Stimulated activated CD8-positive, alpha-beta memory T cell treated with anti-CD3 and anti-CD28 coated beads, Interleukin-7, amount 100 ng/mL, for 4 hours (primary cell): ENCODE measurements at places on chromosomes 2 and 18.

GRCh38 chr2:96072746-96073145 is 38.0 kb upstream of the GPAT2 start:
- no peak for DNase-seq

- no peak for DNase-seq
Measured at GRCh38 chr2:168499500-168499899, 43.4 kb downstream of the CERS6 start.

DNA sequence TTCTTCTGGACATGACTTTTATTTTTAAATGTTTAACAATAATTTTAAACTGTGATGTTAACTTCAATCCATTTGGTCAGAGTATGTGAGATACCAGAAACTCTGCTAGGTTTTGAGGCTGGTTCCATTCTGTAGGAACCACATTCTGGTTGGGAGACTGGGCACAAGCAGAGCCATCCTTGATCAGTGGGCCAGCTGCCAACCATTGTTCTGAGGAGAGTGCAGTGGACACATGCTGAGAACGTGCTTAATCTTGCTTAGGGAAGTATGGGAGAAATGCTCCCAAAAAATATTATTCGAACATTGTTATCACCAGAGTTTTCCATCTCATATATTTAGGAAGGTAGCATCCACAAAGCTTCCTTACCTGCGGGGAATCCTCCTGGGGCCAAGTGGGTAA is 155.8 kb downstream of the RTN4 start:
- DNase-seq, result no peak

GRCh38 chr2:70420740-70421139 is 118.9 kb upstream of the FAM136A start:
- DNase-seq, result no peak

- DNase-seq, result no peak
Measured at GRCh38 chr2:45045706-45046105, 36.5 kb upstream of the SIX2 start.

DNA sequence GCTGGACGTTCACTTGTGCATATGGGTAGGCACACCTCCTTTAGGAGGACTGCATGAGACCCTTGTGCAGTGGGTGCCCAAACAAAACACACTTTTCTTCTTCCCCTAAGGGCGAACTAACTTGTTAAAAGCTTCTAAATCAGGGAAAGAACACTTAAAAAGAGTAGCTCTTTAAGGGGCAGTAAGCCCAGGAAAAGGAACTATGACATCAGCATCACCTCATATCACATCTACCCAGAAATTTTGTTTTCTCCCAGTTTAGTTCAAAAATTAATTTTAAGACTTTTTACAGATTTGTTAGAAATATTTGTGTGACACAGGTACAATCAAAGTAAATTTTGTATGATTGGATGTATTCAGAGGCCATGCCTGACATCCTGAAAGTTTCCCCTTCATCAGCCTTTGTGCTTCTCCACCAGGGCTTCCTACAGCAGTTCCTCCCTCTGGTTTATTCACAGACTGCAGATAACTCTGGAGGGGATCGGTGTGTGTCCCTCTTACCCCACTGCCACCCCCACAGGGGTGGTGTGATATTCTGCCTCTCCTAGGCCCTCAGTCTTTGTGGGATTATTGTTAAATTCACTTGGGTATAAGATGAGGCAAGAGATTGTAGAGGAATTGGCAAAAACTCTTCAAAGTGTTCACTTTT is 27.6 kb downstream of the BCL2L11 start:
- DNase-seq, result no peak

GRCh38 chr18:3261373-3262233 is at the start of gene MYL12B:
MYL12B (plus strand) TSS chr18:3262133; CDS start chr18:3272899, 10,766 bp downstream.
- peak; percentile 38 for DNase-seq

- no peak for DNase-seq
Measured at GRCh38 chr18:39380866-39381265, 1815.3 kb upstream of the CELF4 start.

GRCh38 chr2:204313256-204313655 is 232.0 kb upstream of the PARD3B start:
- no peak for DNase-seq

DNA sequence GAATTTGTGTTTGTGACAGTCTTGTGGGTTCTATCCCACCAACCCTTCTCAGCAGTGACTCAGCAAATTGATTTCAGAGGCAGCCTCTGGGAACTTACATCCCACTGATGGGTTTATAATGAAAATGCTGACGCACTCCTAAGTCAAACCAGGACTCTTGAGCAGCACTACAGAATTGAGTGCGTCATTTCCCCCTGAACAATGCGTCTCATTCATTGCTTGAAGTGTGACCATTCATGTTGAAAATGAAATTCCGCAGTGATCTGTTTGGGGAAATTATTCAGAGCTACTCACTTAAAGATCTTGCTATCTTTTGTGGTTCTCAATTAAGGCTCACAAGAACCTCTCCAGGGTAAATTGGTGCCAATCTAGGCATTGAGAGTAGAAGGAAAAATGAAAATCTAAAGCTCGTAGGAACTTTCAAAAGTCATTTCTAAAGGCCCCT is 417.7 kb upstream of the SLC14A2 start:
- no peak for DNase-seq

- no peak for DNase-seq
Measured at GRCh38 chr2:160419776-160420505, 73.7 kb downstream of the RBMS1 start.

GRCh38 chr18:3998698-3999333 is 456.3 kb downstream of the DLGAP1 start:
- DNase-seq, result no peak

GRCh38 chr2:94984964-94985575 is 40.4 kb upstream of the MAL start:
- DNase-seq, result no peak

- no peak for DNase-seq
Measured at GRCh38 chr2:219287580-219288265, 8.6 kb downstream of the DNAJB2 start.

GRCh38 chr18:79274823-79275222 is 120.9 kb upstream of the NFATC1 start:
- no peak for DNase-seq

DNA sequence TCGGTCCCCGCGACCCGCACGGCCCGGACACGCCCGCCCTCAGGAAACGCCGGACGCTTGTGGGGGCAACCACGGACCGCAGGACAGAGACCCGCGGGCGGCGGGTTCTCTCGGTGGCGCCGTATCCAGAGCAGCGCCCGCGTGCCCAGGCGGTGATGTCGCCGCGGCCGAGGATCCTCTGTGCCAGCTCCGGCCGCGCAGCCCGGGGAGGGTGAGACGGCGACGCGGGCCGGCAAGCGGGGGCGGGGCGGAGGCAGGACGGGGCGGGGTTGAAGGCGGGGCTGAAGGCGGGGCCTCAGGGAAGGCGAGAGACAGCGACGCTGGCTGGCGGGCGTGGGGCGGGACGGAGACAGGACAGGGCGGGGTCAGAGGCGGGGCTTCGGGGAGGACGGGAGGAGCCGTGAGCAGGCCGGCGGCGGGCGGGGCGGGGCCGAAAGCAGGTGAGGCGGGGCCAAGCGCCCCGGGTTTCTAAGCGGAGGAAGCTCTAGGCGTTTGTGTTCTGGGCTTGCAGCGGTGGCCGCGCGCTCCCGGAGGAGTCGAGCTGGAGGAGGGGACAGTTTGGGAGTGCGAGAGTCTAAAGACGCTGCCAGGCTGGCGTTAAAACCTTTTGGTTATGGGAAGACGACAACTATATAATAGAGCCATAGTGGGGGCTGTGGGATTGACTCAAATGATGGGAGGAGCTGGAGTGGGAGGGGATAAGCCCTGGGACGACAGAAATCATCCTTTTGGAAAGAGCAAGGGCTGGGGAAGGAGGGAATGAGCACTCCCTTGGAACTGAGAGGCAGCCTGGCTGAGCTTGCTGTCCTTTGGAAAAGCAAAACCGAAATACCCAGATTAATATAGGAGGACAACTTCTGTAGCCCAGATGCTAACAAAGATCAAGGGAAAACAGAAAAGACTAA is at the start of gene DSEL:
TSS of gene DSEL (minus strand) at position 182 of the 905 bp plus-strand sequence. CDS start 2,112 bp downstream, outside the sequence.
- DNase-seq, result peak; percentile 95

- DNase-seq, result no peak
Measured at GRCh38 chr2:36885605-36886004, 80.7 kb downstream of the STRN start.

- DNase-seq, result no peak
Measured at GRCh38 chr18:74146756-74147155, 878 bp downstream of the FBXO15 start.

DNA sequence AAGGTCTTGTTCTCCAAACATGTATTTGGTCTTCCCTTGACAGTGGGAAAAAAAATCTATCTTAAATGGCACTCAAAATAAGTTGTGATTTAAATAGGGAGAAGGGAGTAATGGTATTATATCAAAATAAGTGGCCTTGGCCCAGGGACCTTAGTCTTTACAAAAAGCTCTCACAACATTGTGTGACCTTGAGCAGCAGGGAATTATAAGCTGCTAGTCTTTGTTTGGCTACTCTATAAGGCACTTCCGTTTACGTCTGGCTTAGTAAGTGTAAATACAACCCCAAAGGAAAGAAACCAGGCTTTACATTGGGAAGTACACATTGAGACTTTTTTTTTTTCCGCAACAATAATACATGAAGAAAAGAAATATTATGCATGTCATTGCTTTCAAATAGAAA is 734.0 kb upstream of the LINC00305 start:
- DNase-seq, result no peak

GRCh38 chr2:209425471-209426071 is 1.7 kb downstream of the MAP2 start:
- DNase-seq, result no peak

DNA sequence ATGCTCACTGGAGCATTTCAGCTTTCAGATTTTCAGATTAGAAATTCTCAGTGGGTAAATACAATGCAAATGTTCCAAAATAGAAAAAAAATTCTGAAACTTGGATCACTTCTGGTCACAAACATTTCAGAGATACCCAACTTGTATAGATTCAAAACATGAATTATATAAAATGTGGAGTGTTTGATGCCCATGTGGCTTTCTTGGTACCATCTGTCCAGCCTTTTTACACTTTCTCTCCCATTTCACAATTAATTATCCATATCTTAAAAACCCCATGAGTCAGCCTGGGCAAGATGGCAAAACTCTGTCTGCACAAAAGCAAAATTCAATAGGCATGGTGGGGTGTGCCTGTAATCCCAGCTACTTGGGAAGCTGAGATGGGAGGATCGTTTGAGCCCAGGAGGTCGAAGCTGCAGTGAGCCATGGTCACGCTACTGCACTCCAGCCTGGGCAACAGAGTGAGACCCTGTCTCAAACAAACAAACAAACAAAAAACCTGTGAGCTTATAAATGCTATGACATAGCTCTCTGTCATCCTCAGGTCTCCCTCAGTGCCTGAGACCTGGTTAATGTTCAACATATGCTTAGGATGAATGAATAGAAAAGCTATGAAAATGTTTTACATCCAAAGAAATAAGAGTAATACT is 146.3 kb upstream of the TTC39C start:
- no peak for DNase-seq

DNA sequence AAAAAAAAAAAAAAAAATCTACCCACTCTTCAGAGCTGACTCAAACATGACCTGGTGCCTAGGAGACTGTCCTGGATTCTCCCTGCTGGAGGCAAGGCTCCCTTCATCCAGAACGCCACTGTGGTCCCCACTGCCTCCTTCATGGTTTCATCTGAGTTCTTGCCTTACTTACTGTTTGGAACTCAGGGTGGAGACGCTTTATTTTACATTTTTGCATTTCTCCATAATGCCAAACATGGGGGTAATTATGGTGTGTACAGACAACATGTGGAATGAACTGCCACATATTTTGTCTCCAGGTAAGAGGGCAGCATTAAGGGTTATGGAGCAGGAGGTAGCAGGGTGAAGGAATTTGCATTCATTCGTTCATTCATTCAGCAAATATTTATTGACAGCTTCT is 154.0 kb upstream of the MSH6 start:
- DNase-seq, result no peak

- no peak for DNase-seq
Measured at GRCh38 chr18:9578306-9578705, 36.1 kb downstream of the PPP4R1 start.

DNA sequence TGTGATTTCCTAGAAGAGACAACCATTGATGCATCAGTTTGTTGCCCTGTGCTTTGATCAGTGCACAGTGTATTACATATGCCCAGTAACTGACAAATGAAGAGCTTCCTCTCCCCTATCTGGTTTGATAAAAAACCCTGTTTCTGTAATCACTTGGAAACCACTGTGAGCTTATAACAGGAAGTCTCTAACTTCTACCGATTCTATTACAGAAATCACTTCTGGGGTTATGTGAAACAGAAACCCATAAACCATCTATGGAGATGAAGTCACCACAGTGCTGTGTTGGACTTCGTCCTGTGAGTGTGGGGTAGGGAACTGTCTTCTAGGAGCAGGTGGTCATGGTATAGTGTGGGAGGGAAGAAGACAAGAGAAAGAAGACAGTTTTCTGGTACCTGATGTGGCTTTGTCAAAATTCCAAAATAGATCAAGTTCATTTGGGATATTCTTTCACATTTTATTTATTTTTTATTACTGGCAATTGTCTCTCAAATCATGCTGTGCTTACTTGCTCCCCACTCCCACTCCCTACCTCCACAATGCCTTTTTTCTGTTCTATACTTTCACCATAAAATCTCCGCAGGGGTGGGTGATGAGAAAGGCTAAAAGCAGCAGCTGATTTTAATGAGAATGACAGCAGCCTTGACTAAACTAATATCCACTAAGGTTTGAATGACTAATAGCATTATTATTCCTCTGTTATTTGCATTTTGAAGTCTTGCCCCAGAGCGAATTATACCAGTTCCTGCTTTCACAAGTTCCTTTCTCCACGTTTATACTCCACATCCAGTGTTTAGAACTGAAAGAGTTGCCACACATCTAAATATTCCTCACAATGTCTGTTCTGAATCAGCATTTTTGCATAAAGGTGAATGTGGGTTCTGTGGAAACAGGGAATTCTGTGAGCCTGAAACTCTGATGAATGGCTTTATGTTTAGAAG is 41.7 kb upstream of the RND3 start:
- no peak for DNase-seq

DNA sequence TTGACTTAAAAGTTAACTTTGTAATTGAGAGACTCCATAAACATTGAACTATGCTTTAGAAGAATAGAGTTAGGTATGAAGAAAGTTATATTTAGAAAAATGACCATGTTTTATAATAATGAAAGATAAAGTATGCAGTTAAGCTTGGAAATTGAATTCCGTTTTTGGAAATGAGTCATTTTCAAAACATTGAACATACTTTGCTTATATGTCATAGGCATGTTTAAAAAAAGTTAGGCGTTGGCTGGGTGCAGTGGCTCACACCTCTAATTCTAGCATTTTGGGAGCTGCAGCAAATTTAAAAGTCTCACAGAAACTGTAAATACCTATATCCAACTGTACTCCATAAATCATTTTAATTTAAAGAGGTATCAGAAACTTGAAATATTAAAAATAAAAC is 607.4 kb downstream of the CBLN2 start:
- DNase-seq, result no peak

DNA sequence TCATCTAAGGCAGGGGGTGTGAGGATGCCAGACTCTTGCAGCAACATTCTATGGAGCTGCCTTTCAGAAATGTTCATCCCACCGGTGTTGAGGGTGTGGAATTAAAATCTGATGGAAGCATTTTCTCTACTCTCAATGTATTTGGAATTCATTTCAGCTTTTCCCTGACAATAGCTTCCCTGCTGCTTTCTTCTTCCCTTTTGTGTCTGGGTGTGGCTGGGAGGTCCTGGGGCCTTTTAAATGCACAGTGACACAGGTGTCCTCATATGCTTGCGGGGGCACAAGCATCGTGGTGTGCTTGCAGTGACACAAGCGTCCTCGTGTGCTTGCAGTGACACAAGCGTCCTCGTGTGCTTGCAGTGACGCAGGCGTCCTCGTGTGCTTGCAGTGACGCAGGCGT is 43.4 kb upstream of the ASB18 start:
- DNase-seq, result no peak

- DNase-seq, result no peak
Measured at GRCh38 chr2:150784389-150784788, 296.9 kb upstream of the RND3 start.

GRCh38 chr2:106956416-106956815 is 70.4 kb upstream of the ST6GAL2 start:
- no peak for DNase-seq
